ENCODE measurements at places on chromosomes 3 and 15.

DNA sequence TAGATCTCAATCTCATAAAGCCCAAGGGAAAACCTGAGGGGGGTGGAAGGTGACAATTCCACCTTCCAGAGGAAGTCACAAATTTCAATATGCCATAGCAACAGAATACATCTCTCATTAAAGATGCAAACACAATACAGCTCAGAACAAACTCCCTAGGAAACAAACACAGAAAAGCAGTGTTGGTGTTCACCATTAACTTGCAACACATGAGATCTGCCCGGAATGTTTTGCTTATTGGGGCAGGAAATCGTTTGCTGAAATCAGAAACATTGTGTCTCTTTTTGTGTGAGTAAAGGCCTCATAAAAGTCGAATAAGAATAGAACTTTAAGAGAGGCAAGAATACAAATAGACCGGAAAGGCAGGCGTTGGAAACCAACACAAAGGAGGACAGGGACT is 5.8 kb upstream of the RYR3 start:
- DNase-seq: no peak

DNA sequence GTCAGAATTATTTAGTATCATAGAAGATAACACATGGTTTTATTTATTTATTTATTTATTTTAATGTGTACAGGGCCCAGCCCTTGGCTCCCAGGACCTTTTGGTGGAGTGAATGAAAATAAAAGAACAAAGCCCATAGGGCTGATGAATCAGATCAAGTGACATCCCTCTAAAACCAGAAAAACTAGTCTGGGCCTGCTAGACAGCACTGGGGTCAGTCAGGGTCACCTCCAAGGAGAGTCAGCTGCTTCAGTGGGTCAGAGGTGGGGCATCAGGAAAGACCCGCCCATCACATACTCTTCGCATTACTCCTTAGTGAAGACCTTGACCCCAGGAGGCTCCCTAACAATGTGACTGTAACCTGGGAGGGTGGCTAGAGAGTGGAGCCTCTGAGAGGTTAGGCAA is 12.8 kb downstream of the PPCDC start:
- DNase-seq: peak; percentile 70

- no peak for DNase-seq
Measured at GRCh38 chr3:24810881-24811280, 316.2 kb upstream of the THRB start.

GRCh38 chr3:50428007-50428633 is 68.8 kb upstream of the TMEM115 start:
- DNase-seq: no peak

GRCh38 chr15:34434627-34435305 is 2.8 kb downstream of the GOLGA8A start:
- no peak for DNase-seq

- DNase-seq: no peak
Measured at GRCh38 chr15:57321973-57322601, 54.2 kb upstream of the CGNL1 start.

DNA sequence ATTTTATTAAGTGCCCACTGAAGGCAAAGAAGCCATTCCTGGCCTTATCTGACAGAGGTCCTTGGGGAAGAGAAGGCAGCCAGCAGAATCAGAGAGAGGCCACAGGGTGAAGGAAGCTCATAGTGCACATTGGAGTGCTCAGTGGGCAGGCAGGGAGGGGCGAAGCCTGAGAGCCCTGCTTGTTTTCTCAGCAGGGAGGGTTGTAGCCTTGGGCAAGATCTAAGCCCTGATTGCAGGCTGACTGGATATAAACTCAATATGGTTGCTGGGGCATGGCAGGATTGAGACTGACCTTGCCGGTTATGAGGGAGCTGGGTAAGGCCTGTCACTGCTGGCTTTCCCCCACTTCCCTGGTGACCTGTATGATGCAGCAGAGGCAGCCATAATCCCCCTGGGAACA is 7.5 kb upstream of the IGSF11 start:
- no peak for DNase-seq

GRCh38 chr3:65587650-65588439 is 450.9 kb downstream of the MAGI1 start:
- DNase-seq: no peak

DNA sequence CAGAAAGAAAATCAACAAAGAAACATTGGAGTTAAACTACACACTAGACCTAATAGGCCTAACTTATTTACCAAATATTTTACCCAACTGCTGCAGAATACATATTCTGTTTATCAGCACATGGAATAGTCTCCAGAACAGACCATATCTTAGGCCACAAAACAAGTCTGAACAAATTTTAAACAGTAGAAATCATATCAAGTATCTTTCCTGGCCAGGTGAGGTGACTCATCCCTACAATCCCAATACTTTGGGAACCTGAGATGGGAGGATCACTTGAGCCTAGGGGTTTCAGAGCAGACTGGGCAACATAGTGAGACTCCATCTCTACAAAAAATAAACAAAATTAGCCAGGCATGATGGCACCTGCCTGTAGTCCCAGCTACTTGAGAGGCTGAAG is 18.1 kb upstream of the KPNA4 start:
- DNase-seq: no peak

DNA sequence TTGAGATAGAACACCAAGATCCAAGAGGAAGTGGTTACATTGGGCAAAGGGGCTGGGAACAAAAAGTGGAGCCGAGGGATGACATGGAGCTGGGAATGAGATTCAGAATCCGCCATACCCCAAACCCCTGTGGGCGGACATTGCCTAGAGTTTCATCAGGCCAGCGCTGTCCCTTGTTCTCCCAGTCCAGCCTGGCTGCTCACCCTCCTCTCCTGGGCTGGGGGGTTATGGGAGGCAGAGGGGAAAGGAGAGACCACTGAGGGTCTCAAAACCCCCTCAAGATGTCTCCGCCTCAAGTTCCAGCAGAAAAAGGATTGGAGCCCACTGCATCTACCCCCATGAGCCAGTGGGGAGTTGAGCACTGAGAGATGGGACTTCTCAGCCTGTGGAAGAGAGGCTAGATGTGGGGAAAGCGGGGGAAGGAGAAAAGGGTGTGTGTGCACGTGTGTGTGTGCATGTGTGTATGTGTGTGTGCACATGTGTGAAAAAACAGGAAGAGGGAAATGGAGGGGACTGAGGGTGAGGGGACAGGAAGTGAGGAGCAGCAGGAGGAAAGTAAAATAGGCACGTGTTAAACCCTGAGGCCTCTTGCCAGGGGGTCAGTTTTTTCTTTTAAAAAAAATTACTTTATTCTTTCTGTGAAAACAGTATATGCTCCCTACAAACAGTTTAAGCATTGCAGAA is 14.3 kb downstream of the GRM2 start:
- no peak for DNase-seq

DNA sequence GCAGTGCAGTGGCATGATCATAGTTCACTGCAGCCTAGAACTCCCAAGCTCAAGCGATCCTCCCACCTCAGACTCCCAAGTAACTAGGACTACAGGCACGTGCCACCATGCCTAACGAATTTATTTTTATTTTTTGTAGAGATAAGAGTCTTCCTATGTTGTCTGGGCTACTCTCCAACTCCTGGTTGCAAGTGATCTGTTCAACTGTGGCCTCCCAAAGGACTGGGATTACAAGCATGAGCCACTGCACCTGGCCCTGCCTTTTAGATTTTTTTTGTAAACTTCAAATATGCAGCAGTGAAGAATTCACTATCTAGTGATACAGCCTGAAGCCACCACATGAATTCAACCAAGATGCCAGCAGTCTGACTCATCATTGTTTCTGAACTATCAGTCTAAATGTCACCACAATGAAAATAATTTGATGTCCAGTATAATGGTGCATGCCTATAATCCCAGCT is 32.7 kb downstream of the UBXN7 start:
- peak; percentile 48 for DNase-seq

GRCh38 chr15:101162701-101163483 is 89.0 kb downstream of the CHSY1 start:
- DNase-seq: no peak

- DNase-seq: no peak
Measured at GRCh38 chr15:90890839-90891238, 6.5 kb downstream of the FES start.

- peak; percentile 90 for DNase-seq
Measured at GRCh38 chr3:124363476-124363875, 366.8 kb upstream of the UMPS start.

DNA sequence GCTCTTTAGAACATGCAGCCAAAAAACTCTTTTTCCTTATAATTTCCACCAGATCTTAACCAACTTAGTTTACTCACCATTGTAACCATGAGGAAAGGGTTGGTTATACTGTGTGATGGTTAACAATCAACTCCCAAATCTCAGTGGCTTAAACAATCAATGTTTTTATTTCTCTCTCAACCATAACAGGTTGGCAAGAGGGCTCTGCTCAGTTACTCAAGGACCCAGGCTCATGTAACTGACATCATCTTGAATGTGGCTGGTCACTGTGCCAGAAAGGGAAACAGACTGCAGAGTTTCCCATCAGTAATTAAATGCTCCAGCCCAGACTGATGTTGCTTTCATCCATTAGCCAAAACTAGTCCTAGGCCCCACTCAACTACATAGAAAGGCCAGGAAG is 69.0 kb downstream of the ANKRD28 start:
- DNase-seq: peak; percentile 38

- no peak for DNase-seq
Measured at GRCh38 chr3:195394024-195394423, 48.8 kb downstream of the ACAP2 start.

DNA sequence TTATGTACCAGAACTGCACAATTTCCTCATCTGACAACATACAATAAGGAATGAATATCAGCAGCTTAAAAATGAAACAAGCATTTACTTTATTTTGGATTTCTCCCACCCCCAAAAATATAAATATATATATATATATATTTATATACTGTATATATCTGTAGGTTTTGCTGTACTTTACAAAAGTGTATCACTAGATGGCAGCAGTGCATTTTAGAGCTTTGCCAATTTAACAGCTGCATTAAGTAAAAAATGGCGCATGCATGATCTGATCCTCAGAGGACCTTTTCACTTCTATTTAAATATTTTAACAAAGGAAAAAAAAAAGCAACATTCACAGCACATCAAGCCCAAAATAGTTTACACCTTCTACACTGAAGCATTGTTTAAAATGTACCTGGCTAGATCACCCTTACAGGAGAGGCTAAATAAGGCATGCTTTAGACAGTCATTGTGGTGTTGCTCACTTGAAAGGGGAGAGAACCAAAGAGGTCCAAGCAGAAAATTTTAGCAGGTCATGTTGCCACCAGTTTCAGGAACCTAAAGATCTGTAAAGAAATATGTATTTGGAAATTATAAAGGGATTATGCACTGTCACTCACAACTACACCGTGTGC is 72.6 kb downstream of the NPTN start:
- DNase-seq: peak; percentile 84

DNA sequence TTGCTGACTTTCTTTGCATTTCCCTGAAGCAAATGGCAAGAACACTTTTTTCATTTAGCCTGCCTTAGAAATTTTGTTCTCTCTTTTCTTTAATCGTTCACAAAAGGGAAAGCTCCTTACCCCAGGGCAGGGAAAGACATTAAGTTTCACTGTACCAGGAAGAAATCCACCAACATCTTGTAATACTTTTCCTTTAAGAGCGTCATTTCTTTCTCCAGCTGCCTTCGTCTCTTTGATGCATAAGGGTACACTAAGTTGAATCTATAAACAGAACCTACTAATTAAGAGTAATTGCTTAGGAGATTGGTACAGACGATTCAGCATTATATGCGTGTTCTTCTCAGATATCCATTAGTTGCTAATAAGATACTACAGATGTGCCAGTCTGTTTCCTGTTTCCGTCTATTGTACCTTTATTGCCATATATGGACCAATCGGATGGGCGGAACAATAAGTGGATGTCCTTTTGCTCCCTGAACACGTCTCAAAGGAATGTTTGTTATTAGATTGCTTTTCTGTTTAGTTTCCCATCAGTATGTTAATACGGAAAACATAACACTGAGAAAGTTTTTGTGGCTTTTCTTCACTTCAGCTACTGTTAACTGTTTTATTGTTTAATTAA is 276.7 kb upstream of the RARB start:
- DNase-seq: no peak

DNA sequence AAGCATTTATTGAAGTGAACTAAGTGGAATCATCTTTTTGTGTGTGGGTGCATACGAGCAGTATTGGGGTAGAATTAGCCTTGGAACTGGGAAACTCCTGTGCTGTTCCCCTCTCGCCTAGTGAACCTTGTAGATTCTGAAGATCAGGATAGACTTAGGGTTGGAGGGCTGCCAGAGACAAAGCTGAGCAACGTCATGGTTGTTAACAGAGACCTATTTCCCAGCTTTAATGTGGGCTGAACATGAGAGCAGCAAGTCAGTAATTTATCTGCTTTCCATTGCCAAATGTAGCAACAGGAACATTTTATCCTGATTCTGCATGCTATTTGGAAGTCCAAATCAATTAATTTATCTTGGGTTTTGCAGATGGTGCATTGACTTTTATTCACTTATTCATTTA is 246.6 kb downstream of the IL20RB start:
- no peak for DNase-seq

- no peak for DNase-seq
Measured at GRCh38 chr3:7282988-7283387, 422.1 kb downstream of the GRM7 start.

- DNase-seq: no peak
Measured at GRCh38 chr15:45251888-45252287, at the start of gene SLC28A2. SLC28A2 (plus strand) TSS chr15:45252234; CDS start chr15:45253216, 982 bp downstream.

DNA sequence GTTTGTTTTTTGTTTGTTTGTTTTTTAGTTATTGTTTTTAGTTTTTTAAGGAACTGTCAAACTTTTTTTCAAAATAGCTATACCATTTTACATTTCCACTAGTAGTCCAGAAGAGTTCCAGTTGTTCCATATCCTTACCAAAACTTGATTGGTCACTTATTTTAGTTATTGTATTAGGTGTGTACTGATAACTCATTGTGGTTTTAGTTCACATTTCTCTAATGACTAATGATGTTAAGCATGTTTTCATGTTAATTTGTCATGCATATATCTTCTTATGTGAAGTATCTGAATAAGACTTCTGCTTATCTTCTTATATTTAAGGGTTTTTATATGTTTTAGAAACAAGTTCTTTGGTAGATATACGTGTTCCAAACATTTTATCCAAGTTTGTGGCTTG is 89.5 kb downstream of the CD200R1L start:
- DNase-seq: no peak
